ENCODE measurements at places on chromosomes 11 and 22.

GRCh38 chr22:19723983-19724827, 866 bp downstream of the GP1BB start:
- no peak for DNase-seq

DNA sequence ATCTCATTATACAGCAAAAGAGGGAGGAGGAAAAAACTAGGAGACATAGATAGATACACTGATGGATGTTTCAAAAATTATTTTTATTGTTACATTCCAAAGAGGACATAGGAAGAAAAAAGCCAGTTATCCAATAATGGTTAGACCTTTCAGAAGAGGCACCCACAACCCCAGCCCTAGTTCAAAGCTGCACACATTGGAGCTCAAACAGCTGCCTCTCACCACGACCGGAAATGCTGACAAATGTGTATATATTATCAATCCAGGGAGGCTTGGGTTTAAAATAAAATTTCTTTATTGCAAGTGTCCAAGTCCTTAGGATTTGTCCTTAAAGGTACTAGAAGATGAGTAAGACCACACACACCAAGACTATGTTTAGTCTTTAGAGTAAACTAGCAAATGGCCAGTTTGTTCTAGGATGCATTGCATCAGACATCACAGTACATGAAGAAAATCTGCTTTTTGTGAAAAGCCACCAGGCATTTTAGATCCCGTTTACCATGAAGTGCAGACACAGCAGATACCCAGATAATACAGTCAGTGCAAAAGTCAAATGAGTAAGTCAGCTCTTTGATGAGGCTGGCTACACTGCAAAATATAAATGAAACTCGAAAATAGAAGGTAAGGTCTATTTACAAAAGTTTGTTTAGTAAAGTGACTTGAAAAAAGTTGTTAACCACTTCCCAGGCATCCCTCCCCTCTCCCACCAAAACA, 4.6 kb upstream of the ASCL3 start:
- DNase-seq, result no peak

DNA sequence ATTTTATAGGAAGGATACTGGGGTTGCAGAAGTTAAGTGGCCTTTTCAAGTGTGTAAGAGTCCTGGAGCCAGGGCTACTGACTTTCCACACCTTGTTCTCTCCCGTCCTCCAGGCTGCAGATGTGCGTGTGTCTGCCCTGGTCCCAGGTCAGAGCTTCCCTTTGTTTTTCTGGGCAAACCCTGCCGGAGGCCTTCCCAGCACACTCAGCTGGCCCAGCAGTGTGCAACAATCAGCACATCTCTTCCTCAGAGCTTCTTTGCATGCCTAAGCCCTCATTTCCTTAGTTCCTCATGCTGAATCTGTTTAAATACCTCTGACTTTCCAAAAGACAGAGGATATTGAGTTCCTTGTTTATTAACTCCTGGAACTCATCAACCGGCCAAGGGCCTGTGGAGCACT, 80.6 kb downstream of the KCNJ1 start:
- no peak for DNase-seq

DNA sequence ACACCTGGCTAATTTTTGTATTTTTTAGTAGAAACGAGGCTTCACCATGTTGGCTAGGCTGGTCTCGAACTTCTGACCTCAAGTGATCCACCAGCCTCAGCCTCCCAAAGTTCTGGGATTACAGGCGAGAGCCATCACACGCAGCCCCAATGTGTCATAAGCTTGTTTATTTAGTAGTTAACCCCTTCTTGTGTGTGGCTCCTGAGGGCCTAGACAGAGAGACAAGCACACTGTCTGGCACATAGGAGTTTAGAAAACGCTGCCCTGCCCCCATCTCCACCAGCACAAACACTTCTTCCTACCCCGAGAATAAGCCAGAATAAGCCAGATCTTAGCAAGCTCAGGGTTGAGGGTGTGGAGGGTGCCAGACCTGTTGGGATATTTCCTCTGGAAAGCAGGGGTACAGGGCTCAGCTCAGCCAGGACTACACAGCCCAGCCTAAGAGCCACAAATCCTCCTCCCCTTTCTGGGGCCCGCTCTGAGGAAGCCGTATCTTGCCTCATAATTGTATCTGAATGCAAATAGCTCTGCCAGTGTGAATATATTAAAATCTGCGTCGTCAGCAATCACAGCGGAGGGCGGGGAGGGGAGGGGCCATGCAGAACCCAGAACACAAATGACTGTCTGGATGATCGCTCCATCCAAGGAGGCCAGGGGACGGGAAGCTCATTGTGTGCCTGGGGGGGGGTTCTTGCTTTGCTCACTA, 247.3 kb downstream of the MN1 start:
- DNase-seq, result peak; percentile 60

DNA sequence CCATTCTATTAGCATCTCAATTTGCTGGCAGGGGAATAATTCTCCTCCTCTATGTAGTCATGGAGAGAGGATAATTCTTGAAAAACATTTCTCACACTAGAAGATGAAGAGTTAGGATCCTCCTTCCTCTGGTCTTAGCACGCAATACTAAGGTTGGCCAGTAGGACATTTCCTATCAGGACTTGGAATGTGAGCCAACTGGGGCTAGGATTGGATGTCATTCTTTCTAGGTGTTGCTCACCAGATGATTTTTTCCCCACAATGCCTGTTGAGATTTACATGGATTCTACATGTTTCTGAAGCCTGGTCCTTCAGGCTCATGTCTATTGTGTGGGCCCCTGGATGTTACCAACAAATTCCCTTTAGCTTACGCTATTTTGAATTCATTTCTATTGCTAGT, 28.0 kb downstream of the SLN start:
- no peak for DNase-seq

- DNase-seq, result no peak
Measured at GRCh38 chr22:48279461-48279756, 1517.0 kb downstream of the TBC1D22A start.

- no peak for DNase-seq
Measured at GRCh38 chr11:102630598-102631448, 5.7 kb upstream of the MMP20 start.

DNA sequence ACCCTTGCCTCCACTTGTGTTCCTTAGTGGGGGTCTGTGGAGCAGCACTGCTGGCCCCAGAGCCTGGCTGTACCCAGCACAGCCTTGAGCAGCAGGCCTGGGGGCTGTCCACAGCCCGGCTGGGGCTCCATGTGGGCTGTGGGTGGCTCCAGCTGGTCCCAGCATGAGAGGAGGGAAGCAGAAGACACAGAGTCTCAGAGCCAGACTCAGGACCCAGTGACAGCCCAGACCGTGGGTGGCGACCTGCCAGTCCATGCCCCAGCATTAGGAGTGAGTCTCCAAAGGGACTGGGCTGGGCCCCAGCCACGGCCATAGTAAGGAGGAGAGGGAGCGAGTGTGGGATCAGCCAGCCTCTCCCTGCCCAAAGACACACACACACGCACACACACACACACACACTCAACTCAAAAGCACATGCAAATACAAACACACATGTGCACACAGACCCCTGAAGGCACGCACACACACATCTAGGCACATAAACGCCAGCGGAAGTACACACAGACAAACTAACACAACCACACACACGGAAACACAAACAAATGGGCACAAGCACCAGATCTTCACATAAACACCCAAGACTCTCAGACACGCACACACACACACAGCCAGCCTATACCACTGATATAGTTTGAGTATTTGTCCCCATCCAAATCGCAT, 16.7 kb upstream of the LRRC10B start:
- DNase-seq, result no peak

GRCh38 chr11:101721270-101721669, 137.5 kb upstream of the TRPC6 start:
- no peak for DNase-seq

GRCh38 chr11:88552379-88553062, 215.0 kb upstream of the CTSC start:
- no peak for DNase-seq

Data from renal pelvis (tissue), 12 donors.